ENCODE measurements at places on chromosomes 6 and 20. TPM values are rescaled to one million over a fixed set of nuclear protein-coding genes. Genes with fewer than 3 reads are reported as not detected.

ADGB gene
- total RNA-seq: not detected

TTK gene
- total RNA-seq: 26.2 TPM

DEFB124 gene
- total RNA-seq: not detected

MCHR2 gene
- not detected for total RNA-seq

MOG gene
- total RNA-seq: not detected

DLL1 gene
- total RNA-seq: not detected

SNAP91 gene
- total RNA-seq: not detected

ULBP1 gene
- total RNA-seq: 0.41 TPM

GNMT gene
- 0.69 TPM for total RNA-seq

COL11A2 gene
- total RNA-seq: 0.37 TPM

Data from activated T-helper 2 cell treated with anti-CD3 and anti-CD28 coated beads, Interferon-gamma antibody, Interleukin-2, Interleukin-4, amounts not matched to agents 10 μg/mL and 5 μg/mL and 100 μg/mL, durations not matched to agents 14 hours and 24 hours and 36 hours (primary cell).